Activated T-helper 1 cell treated with anti-CD3 and anti-CD28 coated beads, Interleukin-2, amount 50 U/mL, for 16 hours (primary cell): ENCODE measurements at places on chromosomes 1 and 21.

DNA sequence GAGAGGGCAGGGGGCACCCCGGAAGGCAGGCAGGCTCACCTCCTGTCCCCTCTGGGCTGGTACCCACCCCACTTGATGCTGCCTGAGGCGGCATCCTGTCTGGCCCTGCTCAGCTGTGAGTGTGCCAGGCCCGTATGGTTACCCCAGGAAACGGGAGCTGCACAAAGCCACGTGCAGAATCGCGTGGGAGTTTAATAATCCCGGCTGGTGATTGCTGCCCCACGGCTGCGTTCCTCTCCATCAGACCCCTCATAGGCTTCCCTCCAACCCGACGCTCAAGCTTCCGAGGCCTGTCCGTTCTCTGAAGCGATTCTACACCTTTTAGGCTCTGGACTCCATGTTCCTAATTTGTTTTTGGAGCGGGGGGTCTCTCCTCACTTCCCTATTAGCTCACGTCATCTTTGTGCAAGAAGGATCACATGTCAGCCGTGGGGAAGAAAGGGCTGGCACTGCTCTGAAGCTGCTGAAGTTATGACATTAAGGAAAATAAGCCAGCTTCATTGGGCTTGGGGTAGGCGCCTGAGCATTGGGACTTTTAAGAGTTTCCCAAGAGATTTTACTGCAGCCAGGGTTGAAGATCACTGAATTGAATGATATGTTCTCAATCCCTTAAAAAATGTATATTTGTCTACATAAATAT lies 1.1 kb upstream of the B3GALT5 start:
- DNase-seq, result no peak

GRCh38 chr1:227729881-227730629 lies 5.0 kb downstream of the JMJD4 start:
- no peak for DNase-seq

DNA sequence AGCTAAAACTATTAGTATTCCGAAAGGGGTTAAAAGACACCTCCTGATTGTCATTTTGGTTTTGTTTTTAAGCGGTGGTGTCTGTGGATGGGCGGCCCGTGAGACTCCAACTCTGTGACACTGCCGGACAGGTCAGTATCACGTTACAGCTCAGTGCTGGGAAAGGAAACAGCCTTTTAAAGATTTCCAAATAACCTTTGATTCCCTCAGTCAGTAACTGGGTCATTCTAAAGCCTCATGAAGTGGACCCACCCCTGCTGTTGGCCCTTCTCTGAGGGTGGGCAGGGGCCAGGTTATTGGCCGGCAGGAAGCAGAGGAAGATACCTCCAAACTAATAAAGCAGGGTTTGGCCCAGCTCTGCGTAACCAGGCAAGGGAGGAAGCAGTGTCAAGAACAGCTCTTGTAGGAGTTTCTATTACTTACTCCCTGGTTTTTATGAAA lies 2.3 kb downstream of the RHOU start:
- no peak for DNase-seq

- DNase-seq, result no peak
Observed at GRCh38 chr21:25501996-25502665, 105.2 kb downstream of the MRPL39 start.

GRCh38 chr1:206513312-206514111 lies 6.2 kb downstream of the RASSF5 start:
- DNase-seq, result no peak

DNA sequence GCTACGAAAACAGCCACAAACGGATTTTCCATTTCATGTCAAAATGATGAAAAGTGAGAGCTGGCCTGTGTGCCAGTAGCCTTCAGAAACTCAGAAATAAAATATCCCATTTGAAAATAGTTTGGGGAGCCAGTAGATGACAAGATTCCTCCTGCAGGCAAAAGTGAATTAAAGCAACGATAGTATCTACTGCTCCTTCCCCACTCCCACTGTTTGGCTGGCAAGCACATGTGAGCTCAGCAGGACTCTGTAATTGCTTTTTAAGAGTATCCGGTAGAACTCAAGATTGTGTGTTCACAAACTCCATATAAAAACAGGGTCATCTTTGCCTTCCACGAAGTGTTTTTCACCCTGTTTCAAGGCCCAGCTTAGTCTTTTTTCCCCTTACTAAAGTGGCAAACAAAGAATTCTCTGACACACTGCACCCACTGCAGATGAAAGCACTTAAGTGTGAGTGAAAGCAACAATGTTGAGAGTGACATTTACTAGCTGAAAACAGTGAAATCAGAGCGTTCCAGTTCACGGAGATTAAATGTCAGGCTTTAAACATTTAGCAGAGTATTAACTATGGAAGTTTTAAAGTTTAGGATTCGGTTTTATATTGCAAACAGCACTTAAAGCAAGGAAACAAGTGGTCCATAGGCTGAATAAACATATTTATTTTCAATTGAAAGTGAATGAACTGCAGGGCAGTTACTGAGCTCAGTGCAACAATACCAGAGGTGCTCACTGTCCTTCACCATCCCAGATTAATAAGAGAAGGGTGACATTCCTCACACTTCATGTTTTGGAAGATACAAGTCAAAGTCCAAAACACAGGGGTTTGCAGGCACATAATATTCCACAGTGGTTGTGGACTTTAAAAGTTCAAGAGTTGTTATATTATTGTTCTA lies 70.0 kb downstream of the ALG14 start:
- DNase-seq, result no peak

GRCh38 chr21:42653231-42654061 lies at the start of gene PDE9A:
TSS of gene PDE9A (plus strand) at chr21:42653621. CDS start at chr21:42653815, 194 bp downstream.
- no peak for DNase-seq
